ENCODE measurements at places on chromosomes 4 and X.

GRCh38 chr4:189834616-189835015 lies 106.1 kb upstream of the FRG1 start:
- no peak for DNase-seq

- DNase-seq, result no peak
Measured at GRCh38 chr4:139514382-139515059, 41.5 kb downstream of the SETD7 start.

DNA sequence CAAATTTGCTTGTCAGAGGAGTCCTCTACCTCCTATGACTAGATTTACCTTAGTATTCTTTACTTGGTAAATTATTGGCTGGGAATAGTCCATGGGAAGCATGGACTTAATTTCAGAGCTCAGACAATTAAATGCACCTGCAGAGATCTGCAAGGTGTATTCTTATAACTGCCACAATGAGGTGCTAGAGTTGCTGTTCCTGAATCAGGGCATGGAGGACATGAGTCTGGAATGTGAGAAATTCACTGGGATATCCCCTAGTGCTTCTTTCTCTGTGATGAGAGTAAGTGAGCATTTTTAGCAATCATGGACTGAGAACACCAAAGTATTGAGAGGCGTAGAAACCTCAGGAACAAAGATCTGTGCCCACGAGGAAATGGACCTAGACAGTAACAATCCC lies 32.9 kb upstream of the GRID2 start:
- DNase-seq, result no peak

DNA sequence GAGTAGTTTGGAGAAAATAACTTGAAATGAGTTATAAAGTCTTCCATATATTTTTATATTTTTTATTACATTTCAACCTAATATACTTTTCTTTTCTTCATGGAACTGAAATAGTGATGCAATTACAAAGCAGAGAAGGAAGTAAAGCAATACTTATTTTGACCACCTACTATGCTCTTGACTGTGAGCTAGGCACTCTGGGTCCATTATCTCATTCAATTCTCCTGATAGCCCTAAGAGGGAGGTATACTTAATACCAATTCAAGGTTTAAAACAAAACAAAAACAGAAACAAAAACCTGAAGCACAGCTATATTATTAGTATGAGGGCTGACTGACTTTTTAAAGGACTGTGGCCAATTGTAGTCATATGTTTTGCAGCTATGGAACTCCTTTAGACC lies 193.5 kb downstream of the MAD2L1 start:
- DNase-seq, result no peak

Measured in GM10248 (cell line).